Stimulated activated CD8-positive, alpha-beta memory T cell treated with anti-CD3 and anti-CD28 coated beads, Interleukin-12 subunit alpha, Interleukin-12 subunit beta, amount 100 ng/mL, for 4 hours (primary cell): ENCODE measurements at places on chromosomes 3 and 15.

DNA sequence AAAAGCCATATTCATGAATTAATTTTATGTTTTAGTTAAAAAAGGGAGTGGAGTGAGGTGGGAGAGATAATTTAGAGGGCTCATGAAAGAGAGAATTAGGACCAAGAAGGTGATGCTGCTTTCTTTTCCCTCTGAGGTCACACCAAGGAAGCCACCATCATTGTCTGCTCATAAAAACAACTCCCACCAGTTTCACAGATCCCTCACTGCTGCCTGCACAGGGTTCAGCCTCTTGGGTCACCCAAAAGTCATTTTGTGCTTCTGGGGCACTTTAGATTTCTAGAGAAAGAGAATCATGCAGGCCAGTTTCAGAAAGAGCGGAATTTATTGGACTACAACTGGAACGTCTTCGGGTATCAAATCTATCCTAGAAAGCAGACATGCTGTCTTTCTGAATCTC is 241.4 kb upstream of the EOMES start:
- no peak for DNase-seq

DNA sequence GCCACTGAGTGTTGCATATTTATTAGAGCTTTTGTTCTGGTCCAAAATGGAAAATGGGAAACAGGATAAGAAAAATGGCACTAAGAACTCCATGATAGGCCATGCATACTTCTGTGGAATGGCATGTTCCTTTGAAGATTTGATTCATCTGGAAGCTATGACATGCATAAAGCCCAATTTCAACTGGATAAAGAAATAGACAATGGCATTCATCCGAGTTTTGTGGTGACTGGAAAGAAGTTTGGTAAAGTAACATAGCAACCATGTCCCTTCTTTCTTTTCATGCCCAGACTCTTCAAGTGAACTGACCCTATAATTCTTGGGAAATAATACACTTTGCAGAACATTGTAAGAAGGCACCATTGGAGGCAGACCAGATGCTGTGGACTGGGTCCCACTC is 368.4 kb upstream of the IL12A start:
- DNase-seq, result no peak

DNA sequence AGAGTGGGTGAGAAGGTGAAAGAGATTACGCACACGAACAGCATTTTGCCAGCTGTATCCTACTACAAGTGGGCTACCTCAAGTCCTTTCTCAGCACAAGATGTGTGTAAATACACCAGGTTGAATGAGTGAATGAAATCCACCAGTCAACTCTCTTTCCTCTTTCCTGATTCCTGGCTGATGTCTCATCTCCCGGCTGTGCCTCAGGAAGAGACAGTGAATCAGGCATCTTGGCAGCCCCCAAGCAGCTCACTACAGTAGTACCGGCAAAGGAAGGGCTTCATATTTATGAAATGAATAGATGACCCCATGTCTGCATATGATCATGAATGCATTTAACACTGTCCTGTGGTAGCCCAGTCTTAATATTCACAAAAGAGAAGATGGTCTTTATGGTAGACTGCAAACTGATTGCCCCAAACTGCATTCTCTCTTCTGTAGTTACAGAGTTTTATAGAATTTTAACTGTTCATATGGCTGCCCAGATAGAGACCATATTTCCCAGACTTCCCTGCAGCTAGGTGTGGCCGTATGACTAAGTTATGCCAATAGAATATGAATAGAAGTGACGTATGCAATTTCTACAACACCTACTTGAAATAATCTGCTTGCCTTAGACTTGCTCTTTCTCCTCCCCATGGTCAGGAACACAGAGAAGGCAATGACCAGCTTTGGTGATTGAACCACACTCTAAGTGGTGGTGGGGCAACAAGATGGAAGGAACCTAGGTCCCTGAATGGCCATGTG is 22.7 kb downstream of the MGLL start:
- no peak for DNase-seq

GRCh38 chr3:119388577-119388976 is 74.8 kb downstream of the TMEM39A start:
- DNase-seq, result no peak

DNA sequence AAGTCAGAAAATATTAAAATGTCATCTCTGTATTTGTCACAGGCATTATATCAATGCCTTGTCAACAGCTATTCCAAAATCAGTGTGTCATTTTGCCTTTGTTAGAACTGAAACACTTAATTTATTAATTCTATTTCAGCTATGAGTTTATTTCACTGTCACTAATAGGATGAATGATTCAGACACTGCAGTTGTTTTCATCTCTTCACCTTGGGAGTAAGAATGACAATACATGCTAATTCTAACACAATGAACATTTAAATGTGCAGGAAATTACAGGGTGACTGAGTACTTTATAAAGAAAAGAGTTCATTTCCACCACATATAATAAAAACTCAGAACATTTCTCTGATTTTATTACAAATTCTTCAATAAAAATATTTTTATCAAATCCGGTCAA is 109.7 kb downstream of the P2RY1 start:
- no peak for DNase-seq

- DNase-seq, result no peak
Measured at GRCh38 chr15:91783008-91783407, 70.5 kb upstream of the SLCO3A1 start.

DNA sequence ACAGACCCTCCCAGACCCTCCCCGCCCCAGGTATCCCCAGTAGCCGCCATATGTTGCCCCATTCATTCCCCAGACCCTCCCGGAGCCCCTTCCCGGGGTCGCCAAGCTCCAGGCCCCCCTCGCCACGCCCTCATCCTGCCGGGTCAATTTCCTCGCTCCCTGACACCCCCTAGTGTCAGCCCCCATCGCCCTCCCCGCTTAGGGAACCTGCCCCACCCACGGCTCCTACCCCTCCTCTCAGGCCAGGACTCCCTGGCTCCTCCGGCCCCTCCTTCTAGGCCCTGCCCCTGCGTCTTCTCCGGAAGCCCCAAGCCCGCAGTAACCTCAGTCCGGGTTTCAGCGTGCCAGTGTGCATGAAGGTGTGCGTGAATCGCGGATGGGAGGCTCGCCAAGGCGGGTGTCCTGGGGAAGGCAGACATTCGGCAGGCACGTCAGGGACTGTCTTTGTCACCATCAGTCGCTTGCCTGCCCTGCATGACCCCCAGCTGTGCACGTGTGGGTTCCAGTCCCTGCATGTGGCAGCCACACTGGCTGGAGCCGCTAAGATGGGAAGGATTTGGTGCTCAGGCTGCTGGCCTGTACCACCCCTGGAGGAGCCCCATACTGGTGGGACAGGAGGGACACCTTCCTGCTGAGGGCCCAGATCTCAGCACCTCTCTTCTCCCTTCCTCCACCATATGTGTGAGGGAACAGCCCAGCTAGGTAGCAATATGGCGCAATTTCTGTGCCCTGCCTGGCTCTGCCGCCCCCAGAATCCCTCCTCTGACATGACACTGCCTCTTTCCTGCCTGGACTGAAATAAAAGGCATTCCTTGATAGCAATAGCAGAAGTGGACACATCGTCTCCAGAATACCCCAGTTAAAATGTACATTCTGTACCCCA is 693 bp downstream of the DISP2 start:
- peak; percentile 23 for DNase-seq

DNA sequence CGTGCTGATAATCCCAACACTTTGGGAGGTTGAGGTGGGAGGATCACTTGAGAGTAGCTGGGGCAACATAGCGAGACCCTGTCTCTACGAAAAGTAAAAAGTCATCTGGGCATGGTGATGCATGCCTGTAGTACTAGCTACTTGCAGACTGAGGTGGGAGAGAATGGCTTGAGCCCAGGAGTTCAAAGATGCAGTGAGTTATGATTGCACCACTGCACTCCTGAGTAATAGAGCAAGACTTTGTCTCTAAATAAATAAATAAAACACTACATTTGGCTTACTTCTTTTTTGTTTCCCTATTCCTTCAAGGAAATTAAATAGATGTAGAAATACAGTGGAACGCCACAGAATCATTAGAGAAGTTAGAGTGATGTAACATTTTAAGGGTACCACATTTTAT is 20.1 kb upstream of the LDHAL6B start:
- DNase-seq, result no peak

- DNase-seq, result no peak
Measured at GRCh38 chr15:92074101-92074500, 220.6 kb downstream of the SLCO3A1 start.

DNA sequence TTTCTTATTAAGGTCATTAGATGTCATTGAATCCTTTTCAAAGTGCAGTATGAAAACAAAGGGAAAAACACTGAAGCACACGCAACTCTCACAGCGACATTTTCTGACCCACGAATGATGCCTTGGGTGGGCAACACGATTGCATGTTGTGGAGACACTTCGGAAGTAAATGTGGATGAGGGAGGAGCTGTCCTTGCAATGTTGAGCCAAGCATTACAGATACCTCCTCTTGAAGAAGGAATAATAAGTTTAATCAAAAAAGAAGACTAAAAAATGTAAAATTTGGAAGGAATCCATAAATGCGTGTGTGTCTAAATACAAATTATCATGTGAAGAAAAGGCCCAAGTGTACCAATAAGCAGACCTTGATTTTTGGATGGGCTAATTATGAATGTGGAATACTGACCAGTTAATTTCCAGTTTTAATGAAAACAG is 16.9 kb downstream of the THBS1 start:
- no peak for DNase-seq

DNA sequence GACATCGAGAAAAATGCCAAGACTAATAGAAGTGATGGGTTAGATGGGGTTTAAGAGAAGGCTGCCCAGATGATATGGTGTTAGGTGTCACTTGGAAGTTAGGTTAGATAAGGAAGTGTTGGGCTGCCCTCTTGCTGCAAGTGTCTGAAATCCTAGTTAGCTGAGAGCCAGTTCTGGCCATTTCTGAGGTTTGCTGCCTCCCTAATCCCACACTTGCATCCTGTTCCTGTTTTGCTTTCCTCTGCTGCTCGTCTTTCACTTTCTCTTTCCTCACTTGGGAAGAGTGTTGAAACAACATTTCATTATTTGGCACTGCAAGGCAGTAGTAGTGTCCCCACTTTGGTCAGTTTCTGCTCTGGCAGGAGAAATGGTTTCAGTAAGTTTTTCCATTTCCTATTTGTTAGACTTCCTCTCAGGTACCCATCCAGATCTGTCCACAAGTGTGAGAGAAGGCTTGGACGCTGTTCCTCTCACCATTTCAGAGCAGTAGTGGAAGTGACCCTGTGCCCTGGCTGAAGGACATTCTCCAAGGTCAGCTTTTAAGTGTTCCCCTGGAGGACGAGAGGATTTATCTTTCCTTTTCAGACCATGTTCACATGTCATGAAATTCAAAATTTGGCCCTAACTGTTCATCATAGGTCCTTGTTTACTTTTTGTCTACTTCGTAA is 93.3 kb downstream of the ADAMTSL3 start:
- no peak for DNase-seq

DNA sequence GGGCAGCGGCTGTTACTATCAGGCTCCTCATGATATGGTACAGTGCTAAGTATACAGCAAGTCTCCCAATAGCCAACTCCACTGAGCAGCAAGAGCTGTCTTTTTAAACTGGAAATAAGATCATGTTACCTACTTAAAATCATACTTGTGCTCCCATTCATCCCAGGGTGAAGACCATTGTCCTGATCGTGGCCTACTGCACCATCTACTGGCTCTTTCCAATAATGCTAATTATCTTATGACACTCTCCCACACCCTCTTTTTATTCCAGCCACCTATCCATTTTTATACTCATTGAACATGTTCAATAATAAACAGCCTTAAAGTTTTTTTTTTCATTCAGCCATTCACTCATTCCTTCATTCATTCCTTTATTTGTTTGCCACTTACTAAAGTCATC is 117.7 kb downstream of the GBE1 start:
- no peak for DNase-seq

DNA sequence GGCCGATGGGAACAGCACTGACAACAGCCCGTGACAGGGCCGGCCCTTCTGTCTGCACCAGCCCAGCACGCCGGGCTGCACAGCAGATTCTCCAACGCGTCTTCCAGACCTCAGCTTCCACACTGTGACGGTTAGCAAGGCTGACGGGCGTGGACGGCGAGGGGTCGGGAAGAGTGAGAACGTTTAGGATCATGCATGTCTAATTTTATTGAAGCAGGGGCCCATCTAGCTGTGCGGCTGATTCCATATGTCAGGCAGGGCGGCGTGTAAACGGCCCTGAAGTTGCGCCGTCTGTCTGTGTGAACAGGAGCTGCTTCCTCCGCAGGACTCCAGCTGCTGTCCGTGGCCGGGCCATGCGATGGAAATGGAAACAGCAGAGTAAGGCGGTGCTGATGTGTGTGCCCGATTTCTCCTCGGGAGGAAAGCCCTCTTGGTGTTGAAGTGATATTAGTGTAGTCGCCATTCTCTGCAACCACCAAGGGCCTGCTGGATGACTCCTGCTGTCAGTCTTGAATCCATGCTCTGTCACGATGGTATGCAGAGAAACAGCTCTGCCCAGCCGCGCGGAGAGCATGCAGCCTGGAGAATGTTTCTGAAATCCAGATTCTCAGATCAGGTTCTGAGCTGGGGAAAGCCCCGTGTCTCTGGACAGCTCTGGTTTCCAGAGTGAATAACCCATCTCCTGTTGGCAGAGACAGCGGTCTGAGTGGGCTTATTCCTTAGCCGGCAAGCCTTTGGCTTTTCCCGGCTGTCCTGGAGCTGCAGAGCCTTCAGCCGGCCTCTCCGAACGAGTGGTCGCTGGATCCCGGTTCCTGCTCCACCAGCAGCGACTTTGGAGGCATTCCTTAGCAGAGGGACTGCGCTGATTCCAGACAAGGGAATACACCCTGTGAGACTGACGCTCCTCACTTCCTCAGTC is 158.1 kb upstream of the UBE3A start:
- no peak for DNase-seq

- DNase-seq, result no peak
Measured at GRCh38 chr3:23659274-23659673, 146.5 kb upstream of the UBE2E1 start.

- DNase-seq, result no peak
Measured at GRCh38 chr3:193941486-193941885, 194.5 kb upstream of the HES1 start.

DNA sequence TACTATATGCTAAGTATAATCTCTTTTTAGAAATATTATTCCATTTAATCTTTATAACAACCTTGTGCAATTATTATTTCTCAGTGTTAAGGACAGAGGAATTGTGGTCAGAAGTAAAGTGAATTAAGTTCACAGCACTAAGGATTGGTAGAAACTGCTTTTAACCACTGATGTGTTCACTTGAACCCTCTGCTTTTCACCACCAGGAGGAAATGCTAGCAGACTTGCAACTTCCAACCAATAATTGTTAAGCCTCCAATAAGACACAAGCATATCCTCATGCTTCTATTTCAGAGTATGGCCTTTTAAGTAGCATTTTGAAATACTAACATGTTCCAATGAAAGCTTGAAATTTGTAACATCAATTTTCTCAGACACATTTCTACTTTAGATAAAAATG is 527.4 kb downstream of the SI start:
- DNase-seq, result no peak

DNA sequence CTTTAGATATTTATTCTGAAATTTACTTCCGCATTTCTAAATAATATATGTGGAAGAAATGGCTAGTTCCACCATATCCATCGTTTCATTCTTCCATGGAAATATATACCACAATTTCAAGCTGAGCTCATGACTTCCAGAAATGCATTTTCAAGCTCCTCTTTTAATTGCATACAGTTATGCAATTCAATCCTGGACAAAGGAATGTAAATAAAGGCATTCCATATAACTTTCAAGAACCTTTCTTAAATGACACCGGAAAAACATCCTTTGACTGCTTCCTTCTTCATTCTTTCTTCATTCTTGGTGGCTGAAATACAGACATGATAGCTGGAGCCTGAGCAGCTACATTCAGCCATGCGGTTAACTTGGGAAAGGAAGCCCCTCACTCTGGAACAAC is 185.2 kb upstream of the GADL1 start:
- DNase-seq, result no peak

- no peak for DNase-seq
Measured at GRCh38 chr3:182892226-182892625, 88.1 kb downstream of the DCUN1D1 start.

- no peak for DNase-seq
Measured at GRCh38 chr3:188284455-188285212, 130.7 kb downstream of the LPP start.
